NCI-H1417 treated with DMSO at 0.1 percent for 48 hours (cell line): ENCODE measurements at places on chromosomes 6 and 20.

- DNase-seq: no peak
Measured at GRCh38 chr6:165698868-165699267, 35.8 kb upstream of the PDE10A start.

- no peak for DNase-seq
Measured at GRCh38 chr6:17038316-17038715, 63.5 kb upstream of the STMND1 start.

- DNase-seq: no peak
Measured at GRCh38 chr20:53706466-53707370, 113.1 kb upstream of the ZNF217 start.

- DNase-seq: no peak
Measured at GRCh38 chr6:38836585-38836984, 121.5 kb downstream of the DNAH8 start.

- DNase-seq: peak; percentile 7
Measured at GRCh38 chr6:88870717-88871330, 92.6 kb downstream of the RNGTT start.

DNA sequence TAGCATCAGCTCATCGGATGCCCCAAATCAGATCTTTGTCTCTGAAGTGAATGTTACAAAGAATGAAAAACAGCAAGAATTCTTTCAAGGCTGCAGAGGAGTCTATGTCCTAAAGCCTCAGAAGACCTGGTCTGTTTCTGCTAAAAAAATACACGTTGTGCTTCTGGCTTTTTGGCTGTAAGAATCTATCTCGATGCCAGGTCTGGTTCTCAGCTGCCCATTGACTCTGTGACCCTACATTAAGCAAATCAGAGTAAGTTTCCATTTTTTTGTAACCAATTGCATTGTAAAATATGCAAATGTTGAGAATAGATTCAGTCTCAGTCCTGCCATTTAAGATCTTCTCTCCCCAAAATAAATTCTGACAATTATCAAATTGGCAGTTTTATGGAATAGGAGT, 705.4 kb downstream of the RFPL4B start:
- DNase-seq: no peak

- DNase-seq: no peak
Measured at GRCh38 chr6:4637691-4638433, 138.3 kb upstream of the CDYL start.

DNA sequence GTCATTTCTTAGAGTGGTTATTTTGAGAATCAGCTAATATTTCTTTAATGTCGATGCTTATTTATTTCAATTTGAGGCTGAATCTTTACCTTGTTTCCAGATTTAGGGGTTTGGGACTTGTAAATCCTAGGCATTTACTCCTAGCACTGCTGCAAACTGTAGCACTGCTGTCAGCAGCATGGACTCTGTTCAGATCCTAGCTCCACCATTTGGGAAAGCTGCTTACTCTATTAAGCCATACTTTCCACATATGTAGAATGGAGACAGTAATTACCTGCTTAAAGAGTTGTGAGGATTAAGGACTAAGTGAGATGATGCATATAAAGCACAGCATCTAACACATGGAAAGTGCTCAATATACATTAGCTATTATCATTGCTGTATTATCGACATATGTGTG, 28.7 kb downstream of the TMEM242 start:
- DNase-seq: no peak

DNA sequence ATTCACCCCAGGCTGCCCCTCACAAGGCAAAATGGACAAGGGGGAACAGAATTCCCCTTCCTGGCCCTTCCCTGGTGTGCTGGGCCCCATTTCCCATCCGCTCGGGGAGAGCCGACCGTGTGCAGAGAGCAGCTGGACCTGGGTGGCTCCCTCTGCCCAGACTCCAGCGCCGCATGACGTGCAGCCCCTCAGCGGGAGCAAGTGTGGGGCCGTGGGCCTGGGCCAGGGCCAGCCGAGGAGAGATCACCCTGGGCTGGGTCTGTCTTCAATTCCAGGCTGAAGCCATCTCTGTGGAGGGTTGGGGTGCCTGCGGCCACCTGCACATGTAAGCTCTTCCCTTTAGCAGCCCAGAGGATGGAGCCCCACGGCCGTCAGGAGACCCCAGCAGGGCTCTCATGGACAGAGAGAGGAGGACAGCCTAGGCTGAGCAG, 241.8 kb downstream of the TTLL2 start:
- DNase-seq: no peak

DNA sequence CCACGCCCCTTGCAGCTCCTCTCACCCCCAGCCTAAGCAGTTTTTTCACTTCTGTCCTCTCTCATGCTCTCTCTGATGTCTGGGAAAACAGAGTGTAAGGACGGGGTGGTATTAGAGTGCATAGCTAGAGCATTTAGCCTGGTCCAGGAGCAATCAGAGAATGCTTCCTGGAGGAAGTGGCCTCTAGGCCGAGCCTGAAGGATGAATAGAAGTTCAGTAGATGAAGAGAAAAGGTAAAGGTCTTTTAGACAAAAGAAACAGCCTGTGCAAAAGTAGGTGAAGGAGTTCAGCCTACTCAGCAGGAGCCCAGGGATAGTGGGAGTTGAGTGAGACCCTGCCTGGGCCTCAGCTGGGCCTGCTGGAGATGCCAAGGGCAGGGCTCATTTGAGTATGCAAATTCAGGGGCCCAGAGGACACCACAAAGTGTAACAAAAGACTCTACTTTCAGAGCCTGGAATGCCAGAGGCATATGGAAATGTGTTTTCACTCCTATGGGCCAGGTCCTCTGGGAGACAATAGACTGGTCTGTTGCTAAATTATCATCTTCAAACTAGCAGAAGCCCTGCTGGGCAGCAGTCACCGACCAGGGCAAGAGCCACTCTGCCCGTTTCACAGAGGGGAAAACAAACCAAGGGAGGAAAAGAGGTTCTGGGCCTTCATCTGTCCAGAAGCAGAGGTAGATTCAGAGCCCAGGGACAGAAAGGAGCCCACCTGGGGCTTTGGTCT, 19.7 kb upstream of the TM9SF4 start:
- no peak for DNase-seq

DNA sequence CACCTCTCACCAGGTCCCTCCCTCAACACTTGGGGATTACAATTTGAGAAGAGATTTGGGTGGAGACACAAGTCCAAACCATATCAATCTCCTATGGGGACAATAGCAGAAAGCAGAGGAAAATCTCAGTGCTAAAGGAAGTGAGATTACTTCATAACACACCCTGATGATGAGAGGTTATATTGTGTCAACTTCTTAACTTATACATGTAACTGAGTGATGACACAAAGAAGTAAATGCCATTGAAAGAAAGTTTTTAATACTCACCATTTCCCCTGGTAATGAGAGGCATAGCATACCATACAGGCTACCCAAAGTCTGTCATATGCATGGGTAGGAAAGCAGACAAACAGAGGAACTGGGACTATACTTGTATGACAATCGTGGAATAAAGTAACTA, 137.2 kb downstream of the MMUT start:
- no peak for DNase-seq

- DNase-seq: no peak
Measured at GRCh38 chr6:73109659-73110058, 115.6 kb downstream of the KHDC1L start.

- no peak for DNase-seq
Measured at GRCh38 chr6:156917213-156917612, 140.0 kb downstream of the ARID1B start.

DNA sequence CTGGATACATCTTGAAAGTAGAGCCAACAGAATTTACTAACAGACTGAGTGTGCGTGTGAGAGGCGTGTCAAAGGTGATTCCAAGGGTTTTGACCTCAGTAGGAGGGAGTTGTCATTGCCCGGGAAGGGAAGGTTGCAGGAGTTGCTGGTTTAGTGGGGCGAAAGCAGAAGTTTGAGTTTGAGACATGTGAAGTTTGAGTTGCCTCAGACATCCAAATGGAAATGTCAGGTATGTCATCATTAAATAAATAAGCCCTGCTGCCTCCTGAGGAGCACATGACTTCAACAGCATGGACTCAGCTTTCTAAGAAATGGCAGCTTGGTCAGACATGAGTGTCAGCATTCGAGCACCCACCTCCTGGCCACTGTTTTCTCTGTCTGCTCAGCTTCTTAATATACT, 26.6 kb upstream of the TGM2 start:
- no peak for DNase-seq

- DNase-seq: no peak
Measured at GRCh38 chr20:59158673-59159072, 4.9 kb upstream of the ZNF831 start.

- no peak for DNase-seq
Measured at GRCh38 chr6:13281686-13282085, 46.7 kb downstream of the TBC1D7 start.

GRCh38 chr20:19991854-19992253, 25.3 kb upstream of the NAA20 start:
- DNase-seq: no peak

- peak; percentile 25 for DNase-seq
Measured at GRCh38 chr6:45970326-45970725, 45.3 kb downstream of the CLIC5 start.

DNA sequence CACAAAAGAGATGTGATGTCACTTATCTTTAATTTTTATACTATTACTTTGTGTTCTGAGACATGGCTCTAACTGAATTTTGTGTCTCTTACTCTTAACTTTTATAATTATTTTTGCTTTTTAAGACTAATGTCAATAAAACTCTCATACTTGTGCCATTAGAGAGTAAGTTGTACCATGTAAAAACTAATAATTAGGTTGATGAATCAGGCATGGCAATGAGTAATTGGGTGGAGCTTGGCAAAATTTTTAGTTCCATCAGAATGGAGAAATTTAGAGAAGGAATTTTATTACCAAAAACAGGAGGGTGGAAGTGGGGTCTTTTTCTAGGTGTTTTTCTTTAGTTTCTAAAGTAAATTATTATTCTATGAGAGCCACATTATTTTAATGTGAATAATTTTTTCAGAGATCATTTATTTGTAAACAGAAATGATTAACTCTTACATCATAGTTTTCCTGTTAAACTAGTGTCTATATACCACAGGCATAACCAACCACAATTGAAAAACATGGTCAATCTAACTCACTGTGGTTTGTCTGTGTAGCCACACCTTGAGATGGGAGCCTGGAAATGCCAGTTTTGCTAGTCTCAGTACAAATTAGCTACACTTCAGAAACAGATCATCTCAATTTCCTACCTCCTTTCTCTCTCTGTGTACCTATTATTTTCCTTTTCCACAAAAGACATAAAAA, 51.8 kb downstream of the ELOVL4 start:
- DNase-seq: no peak

DNA sequence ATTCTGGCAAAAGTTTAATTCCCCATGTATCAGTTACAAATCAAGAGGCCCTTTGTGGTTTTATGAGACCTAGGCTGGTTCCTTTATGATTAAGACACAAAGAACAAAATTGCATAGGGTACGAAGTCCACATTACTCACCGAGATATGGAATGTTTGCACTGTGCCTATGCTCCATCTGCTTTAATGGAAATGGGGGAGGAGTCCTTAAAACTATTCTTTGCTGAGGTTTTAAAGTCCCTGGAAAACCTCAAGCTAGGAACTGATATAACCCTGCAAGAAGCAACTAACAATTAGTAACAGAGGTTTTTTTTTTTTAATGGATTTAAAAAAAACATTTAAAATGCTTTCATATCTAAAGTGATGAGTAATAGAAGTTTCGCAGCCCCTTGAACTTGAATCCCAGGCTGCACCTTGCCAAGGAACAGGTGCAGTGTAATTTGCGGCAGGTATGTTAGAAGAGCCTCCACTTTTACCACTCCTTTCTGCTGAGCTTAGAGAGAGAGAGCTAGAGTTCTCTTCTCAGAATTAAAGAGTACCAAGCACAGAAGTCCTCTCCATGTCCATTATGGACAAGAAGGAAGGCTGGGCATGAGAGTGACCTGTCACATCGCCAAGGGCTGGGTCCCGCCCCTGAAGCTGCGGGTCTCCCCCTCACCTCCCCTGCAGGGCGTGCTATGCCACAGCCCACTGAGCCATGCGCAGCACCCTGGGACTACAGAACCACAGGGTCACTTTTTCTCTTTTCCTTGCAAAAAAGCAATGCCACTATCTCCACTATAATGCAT, 2.3 kb downstream of the SERPINB1 start:
- no peak for DNase-seq

- no peak for DNase-seq
Measured at GRCh38 chr20:36043892-36044515, 75.6 kb downstream of the CNBD2 start.

- no peak for DNase-seq
Measured at GRCh38 chr6:158422629-158423238, 110.5 kb downstream of the TULP4 start.

DNA sequence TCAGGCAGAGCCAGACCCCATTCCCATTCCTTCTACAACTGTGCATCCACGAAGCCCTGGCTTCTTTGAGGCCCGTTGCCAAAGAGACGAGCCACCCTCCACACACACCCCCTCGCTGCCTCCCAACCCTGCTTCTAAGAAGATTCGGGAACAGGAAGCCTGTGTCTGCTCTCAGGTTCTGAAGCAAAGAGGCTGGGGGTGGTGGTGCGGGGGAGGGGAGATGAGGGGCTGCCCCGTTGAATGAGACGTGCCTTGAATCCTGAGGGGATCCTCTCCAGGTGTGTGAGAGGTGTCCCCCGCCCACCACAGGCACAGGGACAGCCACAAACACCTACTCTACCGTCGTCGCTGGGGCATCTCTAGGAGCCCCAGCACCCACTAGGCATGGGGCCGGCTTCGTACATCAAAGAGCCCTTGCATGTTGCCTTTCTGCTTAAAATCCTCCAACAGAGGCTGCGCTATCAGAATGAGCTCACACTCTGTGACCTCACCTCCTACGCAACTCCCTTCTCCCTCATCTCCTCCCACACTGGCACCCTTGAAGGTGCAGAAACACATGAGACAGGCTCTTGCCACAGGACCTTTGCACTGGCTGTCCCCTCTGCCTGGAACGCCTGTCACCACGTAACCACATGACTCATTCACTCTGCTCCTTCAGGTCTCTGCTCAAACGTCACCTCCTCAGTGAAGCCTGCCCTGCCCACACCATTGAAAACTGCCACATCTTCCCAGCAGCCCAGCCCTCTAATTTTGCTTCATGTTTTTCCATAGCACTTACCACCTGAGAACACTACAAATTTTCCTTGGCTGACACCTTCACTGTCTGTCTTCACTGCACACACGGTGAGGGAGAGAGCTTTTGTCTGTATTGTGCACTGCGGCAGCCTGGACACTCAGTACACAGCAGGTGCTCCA, 58.5 kb downstream of the PREX1 start:
- no peak for DNase-seq
